ENCODE measurements at places on chromosomes 12 and 14.

GRCh38 chr12:93848523-93849101 lies 171.4 kb downstream of the CRADD start:
- DNase-seq, result no peak

DNA sequence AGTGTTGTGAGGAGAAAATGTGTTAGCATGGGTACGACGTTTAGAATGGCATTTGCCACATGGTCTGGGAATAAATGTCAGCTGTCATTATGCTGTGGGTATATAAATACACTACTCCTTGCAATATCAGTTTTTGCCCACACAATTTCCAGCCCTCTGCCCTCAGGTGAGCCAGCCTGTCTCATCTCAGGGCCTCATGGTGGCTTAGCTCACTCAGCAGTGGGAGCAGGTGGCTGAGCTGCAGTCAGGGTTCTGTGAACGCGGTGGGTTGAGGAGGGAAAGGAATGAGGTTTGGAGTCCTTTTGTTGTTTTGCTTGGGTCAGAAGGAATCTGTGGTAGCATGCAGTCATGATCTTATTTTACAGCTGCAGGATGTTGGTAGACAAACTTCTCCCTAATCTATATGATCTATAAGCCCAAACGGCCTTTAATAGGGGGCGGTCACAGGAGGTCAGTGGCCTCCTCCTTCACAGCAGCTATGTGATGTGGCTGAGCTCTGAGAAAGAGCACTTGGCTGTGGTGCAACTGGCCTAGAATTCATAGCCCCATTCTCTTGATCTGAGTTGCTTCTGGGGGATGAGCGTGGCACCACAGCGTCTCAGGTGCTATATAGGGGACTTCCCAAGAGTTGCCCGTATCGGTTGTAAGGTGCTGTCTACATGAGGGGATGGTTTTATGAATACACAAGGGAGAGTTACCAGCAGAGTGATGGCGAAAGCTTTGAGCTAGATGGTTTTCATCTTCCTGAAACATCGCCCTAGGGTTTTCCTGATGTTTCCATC lies 27.8 kb upstream of the KCNA5 start:
- no peak for DNase-seq

- no peak for DNase-seq
Observed at GRCh38 chr14:24064856-24065255, 6.5 kb upstream of the CPNE6 start.

- DNase-seq, result no peak
Observed at GRCh38 chr12:18151036-18151435, 61.0 kb upstream of the RERGL start.

- DNase-seq, result no peak
Observed at GRCh38 chr12:3131129-3131528, 54.0 kb downstream of the TSPAN9 start.

DNA sequence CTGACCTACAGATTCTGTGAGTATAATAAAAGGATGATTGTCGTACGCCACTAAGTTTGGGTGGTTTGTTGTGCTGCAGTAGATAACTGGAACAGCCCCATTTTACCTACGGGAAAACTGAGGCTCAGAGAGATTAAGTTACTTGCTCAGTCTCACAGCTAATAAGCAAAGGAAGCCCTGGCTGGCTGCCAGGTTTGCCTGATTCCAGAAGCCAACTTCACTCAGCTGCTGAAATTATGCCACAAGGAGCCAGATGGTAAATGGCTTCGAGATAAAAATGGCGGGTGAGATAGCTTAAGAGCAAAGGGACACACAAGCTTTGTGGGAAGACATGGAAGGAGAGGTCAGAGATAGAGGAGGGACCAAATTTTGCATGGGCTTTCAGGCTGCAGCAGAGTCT lies 191.5 kb upstream of the NOS1 start:
- no peak for DNase-seq

DNA sequence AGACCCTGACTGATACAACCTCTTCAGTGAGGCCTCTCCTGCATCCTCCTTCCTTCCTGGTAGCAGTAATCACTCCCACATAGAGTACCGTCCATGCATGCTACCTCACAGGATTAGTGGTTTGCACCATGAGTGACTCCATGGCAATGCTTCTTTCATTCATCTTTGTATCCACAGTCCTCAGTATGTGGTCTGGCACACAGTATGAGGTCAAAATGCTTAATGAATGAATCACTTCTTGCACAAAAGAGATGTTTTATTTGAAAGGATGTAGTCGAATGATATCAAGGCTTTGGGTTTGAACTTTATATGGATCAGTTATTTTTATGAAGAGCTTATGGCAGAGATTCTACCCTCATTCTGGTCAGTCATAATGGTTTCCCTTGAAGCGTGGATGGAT lies 42.2 kb downstream of the KCNA5 start:
- no peak for DNase-seq

DNA sequence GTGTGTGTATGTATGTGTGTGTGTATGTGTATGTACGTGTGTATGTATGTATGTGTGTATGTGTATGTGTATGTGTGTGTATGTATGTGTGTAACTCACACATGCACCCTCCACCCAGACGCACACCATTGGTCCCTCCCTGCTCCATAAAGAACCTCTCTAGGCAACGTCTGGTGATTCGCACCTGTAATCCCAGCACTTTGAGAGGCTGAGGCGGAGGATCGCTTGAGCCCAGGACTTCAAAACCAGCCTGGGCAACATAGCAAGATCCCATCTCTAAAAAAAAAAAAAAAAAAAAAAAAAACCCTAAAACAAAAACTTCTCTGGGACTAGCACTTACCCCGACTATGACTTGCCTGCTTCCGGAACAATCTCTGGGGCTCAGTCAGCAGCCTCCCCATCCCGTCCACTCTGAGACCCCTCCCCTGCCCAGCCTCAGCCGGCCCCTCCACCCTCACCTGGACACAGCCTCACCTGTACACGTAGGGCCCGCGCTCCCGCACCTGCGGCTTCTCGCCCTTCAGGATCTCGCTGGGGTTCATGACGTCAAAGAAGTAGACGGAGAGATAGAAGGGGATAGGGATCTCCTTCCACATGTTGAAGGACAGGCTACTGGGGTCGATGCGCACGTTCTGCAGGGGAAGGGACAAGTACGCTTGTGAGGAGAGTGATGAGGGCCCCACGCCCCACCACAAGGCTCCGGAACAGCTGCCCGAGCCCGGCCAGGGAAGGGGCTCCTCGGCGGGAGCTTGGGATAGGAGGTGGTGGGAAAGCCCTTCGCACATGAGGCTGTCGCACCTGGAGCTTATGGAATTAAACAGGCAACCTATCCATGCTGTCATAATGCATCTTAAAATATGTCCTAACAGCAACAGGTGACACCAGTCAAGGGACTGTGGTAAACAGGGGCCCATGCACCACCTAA lies 46.3 kb downstream of the SCARB1 start:
- DNase-seq, result no peak

DNA sequence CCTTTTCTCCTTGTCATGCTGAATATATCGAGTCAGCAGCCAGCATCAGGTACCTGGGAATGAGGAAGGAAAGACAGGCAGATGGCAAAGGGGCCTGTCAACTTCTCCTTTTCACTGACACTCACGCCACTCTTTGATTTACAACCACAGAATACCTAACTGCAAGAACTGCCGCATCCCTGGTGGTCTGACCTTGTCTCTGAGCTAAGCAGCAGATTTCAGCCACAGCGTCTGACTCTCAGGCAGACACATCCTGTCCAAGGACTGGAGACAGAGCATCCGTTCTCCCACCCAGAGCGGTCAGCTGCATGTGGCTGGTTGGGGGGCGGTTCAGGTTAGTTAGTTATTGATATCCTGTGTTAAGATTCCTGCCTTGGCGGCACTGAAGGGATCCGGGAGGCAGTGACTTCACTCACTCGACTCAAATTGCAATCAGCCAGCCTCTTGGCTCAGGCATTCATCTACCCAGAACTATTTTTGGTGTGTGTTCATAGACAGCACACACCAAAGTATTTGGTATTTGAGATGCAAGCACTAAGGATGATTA lies 11.2 kb upstream of the MAP1LC3B2 start:
- DNase-seq, result no peak

DNA sequence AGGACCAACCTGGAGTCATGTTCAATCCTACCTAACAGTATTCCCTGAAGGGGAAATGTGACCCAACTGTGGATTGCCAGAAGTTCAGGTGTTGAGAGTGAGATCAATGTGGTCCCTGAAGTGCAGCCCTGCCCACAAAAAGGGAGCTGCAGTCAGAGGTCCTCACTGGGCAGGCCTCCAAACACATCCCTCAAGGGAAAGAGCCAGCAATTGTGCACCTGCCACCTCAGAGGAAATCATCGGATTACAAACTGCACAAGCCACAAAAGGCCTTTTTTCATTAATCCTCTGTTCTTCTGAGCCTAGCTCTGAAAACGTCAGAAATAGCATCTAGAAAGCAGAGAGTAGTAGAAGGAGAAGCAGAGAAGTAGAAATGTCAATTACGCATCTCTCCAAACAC lies 10.8 kb upstream of the MDM1 start:
- no peak for DNase-seq

DNA sequence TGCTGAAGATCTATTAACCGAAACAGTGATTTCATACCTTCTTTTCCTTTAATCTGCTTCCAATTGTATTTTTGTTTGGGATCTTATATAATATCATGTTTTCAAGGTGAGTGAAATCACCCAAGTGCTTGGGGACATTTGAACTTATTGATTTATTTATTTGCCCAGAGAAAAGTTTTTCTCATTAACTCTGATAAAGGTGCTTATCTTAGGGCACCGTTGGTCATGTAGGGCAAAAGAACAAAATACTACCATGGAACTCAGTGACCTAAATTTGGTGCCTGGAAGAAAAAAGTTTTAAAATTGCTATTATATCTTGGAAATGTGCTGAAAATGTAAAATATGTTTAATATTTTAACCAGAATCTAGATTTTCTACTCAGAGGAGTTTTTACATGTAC lies 207.4 kb upstream of the NPAS3 start:
- no peak for DNase-seq

DNA sequence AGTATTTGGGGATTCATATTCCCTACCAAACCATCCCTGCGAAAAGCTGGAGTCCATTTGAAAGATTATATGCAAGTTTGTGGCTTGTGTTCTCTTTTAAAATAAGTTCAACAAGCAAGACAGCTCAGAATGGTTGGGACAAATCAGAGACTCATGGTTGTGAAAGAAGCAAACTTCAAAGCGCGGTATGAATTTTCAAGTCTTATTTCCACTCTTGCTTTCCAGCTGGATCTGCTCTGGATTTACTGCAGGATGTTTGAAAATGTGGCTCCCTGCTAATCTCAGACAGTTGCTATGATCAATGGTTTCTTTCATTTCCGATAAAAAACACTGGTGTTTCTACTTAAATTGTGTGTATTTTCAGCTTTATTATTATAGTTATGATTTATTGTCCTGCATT lies 477.5 kb downstream of the RAD51B start:
- no peak for DNase-seq

DNA sequence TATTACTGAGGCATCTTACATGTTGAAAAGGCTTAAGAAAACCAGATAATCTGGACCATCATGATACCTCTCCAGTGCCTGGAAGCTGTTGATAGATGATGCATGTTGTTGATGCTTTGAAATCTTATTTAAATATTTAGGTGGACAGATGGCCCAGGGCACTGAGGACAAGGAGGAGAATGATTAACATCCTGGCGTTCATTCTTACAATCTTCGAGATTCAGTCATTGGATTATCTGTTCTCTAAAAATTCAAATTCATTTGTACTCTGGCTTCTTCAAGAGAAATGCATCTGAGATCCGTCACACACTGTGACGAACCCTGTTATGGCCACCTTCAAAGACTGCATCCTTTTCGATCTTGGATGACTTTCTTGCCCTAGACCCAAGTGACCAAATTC lies 121.3 kb upstream of the IGF1 start:
- DNase-seq, result no peak

DNA sequence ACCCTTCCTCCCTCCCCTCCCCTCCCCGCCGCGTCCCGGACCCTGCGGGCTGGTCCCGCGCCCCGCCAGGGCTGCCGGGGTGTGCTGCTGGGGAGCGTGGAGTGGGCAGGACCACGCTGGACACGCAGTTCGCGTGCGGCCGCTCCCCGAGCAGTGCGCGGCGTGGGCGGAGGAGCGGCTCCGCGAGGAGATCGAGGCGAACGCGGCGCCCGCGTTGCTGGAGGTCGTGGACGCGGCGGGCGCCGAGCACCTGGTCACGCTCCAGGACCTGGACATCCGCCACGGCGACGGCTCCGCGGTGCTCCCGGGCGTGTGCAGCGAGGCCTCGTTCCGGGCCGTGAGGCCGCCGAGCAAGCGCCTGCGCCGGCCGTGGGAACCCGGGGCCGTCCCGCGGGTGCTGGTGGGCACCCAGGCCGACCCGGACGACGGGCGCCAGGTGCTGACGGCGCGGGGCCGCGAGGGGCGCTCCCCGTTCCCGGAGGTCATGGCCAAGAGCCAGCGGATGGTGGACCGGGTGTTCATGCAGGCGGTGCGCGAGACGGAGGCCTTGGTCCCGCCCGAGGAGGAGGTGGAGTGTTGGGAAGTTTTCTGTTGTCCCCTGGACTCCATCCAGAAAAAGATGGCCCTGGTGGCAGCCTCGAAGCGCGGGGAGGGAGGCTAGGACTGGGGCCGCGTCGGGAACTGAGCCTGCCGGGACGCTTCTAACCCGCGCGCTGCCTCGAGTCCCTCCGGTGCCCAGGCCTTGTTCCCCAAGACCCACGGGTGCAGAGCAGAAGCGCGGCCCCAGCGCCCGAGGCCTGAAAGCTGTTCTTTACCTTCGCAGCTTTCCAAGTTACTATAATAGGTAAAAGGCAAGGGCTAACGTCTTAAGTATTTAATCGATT lies 54.7 kb upstream of the EIF5 start:
- no peak for DNase-seq

DNA sequence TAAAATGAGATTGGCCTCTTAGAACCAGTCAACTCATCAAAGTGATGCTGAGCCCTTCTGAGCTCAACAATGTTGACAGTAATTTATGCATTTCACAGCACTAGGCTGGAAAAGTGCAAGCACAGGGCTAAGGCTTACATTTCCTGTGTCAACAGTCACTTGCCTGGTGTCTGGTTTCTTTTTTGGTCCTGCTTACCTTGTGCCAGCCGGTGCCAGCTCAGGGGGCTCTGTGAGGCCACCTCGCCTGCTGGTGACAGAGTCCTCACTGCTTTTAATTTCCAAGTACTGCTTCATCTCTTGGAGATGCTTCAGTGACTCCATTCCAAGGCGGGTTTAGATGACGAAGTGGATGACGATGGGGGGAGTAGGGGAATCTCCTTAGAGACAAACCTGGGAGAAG lies 53.1 kb upstream of the KCNA1 start:
- DNase-seq, result no peak

DNA sequence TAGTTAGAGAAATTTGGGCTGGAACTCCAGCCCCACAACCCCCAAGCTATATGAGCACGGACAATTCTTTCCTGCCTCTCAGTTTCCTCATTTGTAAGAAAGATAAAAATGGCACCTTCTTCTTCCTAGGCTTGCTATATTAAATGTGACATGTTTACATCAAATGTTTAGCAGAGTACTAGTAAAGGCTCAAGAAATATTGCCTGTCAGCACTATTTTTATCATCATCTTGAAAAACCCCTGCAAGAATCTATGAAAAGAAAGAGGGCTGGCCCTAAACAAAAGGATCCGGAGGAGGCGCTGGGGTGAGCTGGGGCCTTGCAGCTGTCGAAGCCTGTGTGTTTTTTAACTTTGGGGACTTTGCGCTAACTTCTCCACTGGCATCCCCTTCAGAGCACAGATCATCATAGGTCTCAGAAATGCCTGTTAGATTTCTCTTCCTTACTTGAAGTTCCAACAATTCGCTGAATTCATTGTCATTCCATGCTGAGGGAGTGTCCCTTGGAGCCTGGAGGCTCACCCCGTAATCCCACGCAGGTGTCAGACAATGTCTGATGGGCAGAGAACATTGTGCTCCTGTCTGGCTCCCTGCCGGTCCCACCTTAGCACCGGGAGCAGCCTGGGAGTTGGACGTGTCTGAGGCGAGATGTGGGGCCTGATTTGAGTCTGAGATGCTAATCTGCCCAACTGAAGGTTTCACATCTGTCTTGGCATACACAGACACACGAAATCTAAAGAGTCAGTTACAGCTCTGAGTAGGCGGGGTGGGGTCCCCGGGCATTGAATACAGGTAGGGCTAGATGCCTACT lies 206.8 kb downstream of the NUAK1 start:
- DNase-seq, result no peak
